ENCODE measurements at places on chromosomes 7 and 10.

DNA sequence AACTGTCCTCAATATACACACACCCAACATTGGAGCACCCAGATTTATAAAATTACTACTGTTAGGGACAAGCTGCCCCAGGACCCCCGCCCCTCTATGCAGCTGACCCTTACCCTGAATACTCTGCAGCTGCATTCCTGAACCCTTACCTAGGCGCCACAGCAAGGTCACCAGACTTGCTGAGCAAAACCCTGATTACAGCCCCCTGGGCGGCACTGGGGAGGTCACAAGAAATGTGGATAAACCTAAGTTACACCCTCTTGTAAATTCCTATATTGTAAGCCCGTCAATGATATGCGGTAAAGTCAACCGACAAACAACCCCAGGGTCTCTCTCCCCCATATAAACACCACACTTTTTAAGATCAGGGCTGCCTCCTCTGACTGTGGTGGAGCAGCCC is 25.1 kb downstream of the SNX13 start:
- DNase-seq, result no peak

- DNase-seq, result peak; percentile 68
These were observed 67.6 kb upstream of the DDC start for GRCh38 chr7:50632561-50633413.

DNA sequence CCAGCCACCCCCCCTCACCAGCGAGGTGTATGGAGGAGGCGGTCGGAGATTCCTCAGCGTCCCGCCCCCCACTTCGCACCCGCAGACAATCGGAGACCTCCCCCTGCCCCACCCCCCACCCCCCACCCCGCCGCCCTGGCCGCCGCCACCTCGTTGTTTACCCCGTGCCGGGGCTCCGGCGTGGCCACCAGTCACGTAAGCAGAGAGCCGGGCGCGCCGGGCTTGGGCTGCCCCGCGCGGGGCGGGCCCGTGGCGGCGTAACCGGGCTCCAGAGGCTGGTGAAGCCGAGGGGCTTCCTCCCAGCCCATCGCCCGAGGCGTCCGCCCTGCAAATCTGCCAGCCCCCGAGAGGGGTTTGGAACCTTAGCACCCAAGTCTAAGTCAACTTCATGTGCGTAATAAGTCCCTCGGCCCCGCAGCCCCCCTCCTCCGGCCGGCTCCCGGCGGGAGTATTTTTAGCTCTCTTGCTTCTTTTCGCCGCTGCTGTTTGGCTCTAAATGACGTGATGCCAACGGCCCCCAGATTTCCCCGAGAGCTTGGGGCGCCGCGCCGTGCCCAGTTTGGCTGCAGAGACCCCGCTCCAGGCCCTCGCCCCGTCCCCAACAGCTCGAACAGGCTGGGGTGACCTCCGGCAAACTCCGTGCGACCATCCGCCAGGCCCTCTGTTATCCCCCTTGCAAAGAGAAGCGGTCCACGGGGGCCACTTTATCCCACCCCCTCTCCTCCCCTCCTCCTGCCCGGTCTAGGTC is 2.7 kb downstream of the MXI1 start:
- peak; percentile 63 for DNase-seq

GRCh38 chr7:29854257-29854938 is 48.1 kb downstream of the WIPF3 start:
- DNase-seq, result no peak

- DNase-seq, result no peak
These were observed 842.5 kb downstream of the GRID1 start for GRCh38 chr10:85524001-85524666.

GRCh38 chr7:155802906-155803417 is 9.3 kb downstream of the SHH start:
- peak; percentile 56 for DNase-seq

DNA sequence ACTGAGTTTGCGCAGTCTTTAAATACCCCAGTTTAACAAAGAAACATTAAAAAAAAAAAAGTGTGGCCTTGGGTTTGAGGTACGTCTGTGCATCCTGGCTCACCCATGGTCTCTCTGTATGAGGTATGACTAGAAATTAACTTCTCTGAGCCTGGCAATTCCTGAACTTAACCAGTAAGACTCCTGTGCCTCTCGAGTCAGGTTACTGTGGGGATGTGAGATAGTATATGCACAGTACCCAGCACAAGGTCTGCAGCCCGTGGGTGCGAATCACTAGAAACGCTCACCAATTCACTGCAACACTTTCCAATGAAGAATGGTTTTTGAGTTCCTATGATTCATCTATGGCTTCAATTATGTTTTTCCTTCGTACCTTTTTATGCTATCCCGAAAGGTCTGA is 149.9 kb downstream of the SFMBT2 start:
- DNase-seq, result no peak

DNA sequence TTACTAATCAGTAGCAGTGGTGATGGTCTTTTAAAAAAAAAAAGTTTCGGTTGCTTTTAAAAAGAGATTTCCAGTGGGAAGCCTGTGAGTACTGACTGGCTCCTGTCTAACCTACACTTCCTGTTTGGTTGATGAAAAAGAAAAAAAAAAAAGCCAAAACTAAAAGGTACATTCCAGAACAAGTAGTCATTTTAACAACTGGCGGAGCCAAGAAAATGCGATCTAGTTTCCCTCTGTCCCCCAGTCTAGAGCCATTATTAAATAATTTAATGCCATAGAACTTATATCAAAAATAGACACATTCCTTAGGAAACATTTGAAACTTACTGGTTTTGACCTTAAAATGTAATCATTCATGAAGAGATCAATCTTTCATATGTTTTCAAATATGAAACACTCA is 254.2 kb upstream of the C7orf33 start:
- DNase-seq, result no peak

DNA sequence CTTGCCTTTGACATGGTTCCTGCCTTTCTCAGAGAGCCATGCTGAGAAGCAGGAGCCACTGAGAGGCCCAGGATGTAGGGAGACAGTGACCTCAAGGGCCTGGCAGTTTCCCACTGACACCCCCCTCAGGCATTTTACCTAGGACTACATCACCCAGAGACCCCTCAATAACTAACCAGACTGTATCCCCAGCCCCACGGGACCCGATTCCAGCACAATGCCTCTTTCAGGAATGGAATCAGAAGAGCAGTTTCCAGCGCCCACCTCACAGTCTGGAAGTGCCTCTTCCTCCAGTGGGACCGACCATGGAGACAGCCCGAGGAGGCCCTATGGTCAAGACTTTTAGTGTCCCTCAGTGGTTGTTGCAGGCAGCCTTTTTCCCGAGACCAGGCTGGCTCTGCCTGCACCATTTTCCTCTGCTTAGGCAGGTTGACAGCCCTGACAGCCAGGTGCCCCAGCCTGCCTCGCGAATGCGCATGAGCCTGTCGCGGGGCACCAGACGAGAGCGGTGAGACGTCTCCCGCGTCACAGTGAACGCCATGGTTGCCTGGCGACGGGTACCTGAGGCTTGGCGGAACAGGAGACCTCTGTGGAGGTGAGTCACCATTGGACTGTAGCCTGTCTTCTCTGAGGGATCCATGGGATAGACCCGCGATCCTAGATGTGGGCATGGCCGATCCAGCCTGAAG is 28.4 kb upstream of the ZNF273 start:
- DNase-seq, result no peak

- no peak for DNase-seq
These were observed 91.8 kb downstream of the ARHGAP12 start for GRCh38 chr10:31836569-31837406.

DNA sequence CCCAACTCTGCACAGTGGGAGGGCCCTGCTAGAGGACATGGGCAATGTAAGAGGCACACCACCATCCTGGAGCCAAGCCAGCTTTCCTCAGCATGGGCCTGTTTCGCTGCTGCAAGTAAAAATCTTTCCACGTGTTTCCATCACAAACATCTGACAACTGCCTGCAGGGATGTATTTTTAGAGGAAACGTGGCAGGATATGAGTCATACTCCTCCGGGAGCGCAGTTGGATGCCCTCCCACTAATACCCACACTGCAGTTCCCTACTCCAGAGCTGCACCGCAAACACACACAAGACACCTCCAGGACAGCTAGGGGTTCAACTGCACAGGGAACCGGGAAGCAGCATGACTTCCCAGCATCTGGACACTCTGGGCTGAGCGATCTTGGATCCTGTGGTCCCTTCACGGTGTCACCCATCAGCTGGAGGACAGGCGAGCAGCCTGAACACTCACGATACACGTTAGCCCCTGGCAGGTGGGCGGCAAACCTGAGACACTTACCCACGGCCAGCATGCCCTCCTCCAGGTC is 26.1 kb downstream of the PLAC9 start:
- DNase-seq, result no peak

DNA sequence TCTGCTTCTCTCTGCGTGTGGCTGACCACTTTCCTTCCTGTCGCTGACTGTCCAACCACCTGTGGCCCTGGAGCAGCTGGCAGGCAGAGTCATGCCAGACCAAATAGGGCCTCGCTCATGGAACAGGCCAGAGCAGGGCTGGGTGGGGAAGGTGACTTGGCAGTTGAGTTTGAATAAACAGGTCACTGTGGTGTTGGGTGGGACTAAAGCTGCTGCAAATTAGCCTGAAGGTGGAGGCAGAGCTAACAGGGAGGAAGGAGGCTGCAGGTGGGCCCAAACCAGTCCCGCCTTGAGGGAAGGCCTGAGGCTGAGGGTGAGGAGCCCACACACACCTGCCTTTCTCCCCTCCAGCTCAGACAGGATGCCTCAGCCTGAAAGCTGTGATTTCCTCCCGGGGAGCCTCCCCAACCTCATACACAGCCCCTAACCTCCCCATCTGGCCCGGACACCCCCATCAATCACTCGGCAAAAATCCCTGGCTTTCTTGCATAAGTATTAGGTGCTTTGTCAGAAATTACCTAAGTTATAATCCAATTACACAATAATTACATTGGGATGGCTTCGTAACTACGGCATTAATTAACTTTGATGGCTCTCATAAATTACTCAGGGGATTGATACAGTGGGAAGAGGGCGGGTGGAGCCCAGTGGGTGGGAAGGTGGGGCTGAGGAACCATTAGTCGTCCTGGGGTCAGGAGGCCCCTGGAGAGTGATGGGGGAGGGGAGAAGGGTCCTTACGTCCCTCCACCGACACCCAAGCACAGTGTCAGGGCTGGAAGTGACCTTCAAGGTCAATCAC is 97.7 kb upstream of the PCBD1 start:
- DNase-seq, result no peak

GRCh38 chr7:14191686-14192098 is 202.2 kb upstream of the ETV1 start:
- DNase-seq, result no peak

- DNase-seq, result no peak
These were observed 61.7 kb downstream of the VIM start for GRCh38 chr10:17289763-17290162.

DNA sequence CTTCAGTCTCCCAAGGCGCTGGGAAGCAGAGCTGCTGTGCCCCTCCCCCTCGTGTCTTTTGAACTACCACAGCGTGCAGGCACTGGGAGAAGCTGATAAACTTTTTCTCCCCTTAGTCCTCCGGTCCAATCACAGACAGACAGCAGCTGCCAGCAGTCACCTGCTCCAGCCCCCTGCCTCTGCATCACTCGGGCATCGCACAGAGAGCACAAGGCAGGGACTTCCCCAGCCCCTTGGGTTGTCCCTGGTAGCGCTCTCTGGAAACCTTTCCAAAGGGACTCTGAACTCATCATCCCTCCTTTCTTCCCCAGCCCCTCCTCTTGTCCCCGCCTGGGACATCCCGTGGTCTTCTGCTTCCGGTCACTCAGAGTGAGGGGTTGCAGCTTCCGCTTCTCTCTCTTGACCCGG is 1.4 kb upstream of the NEUROG3 start:
- DNase-seq, result peak; percentile 75

GRCh38 chr10:45410807-45411606 is 37.0 kb downstream of the ALOX5 start:
- DNase-seq, result no peak

DNA sequence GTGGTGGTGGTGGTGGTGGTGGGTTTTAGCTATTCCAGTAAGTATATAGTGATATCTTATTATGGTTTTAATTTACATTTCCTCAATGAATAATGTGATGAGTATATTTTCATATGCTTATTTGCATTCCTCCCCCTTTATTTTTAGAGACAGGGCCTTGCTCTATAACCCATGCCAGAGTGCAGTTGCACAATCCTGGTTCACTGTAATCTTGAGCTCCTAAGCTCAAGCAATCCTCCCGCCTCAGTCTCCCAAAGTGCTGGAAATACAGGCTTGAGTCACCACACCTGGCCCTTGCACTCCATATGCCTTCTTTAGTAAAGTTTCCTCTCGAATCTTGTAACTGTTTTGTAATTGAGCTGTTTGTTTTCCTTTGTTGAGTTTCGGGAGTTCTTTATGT is 577.7 kb upstream of the AUTS2 start:
- no peak for DNase-seq

- no peak for DNase-seq
These were observed 107.7 kb downstream of the C10orf105 start for GRCh38 chr10:71611709-71612422.

DNA sequence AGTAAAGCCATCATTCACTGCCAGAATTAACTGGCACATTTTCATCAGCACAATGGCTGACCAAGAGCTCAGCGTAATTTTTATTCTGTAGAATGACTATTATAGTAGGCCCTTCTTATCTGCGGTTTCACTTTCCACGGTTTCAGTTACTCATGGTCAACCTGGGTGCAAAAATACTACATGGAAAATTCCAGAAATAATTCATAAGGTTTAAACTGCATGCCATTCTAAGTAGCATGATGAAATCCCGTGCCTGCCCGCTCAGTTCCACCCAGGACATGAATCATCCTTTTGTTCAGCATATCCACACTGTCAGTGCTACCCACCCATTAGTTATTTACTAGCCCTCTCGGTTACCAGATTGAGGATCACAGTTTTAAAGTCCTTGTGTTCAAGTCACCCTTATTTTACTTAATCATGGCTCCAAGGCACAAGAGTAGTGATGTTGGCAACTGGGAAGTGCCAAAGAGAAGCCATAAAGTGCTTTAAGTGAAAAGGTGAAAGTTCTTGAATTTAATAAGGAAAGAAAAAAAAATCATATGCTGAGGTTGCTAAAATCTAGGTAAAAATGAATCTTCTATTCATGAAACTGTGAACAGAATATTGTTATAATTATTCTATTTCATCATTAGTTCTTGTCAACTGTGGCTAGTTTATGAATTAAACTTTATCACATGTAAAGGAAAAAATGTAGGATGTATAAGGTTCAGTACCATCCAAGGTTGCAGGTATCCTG is 204.9 kb downstream of the DOCK4 start:
- no peak for DNase-seq

GRCh38 chr10:126844406-126844805 is 60.8 kb upstream of the DOCK1 start:
- no peak for DNase-seq

GRCh38 chr7:41003977-41004376 is 698.9 kb downstream of the INHBA start:
- DNase-seq, result no peak

DNA sequence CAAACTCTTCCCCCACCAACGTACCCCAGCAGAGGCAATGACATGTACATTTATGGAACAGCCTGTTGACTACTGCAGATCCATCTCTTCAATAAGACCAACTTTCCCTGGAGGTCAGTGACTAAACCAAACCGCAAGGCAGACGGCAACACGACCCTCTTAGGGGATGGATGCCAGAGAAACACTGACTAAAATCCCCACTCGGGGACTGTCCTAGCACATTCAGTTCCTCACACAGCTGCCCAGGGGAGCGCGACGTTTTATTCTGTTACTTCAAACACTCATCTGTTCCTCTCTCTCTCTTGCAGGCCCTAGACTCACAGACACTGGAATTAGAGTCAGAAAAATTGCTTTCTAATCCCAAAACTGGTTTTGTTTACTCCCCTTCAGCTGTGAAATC is 146.5 kb upstream of the PRSS1 start:
- DNase-seq, result no peak
